Stimulated activated naive CD8-positive, alpha-beta T cell treated with anti-CD3 and anti-CD28 coated beads, Interleukin-15, amount 100 ng/mL, for 72 hours (primary cell): ENCODE measurements at places on chromosomes 5 and 9.

GRCh38 chr5:128276537-128277216, 193.1 kb downstream of the SLC12A2 start:
- DNase-seq: no peak

GRCh38 chr5:171494452-171495121, 75.1 kb downstream of the FGF18 start:
- DNase-seq: no peak

- no peak for DNase-seq
These were observed 134.9 kb downstream of the ATG10 start for GRCh38 chr5:82106756-82107155.

- DNase-seq: no peak
These were observed 422.5 kb downstream of the GADD45G start for GRCh38 chr9:90027296-90027790.

- DNase-seq: no peak
These were observed 150.2 kb upstream of the KLF9 start for GRCh38 chr9:70564468-70565335.

DNA sequence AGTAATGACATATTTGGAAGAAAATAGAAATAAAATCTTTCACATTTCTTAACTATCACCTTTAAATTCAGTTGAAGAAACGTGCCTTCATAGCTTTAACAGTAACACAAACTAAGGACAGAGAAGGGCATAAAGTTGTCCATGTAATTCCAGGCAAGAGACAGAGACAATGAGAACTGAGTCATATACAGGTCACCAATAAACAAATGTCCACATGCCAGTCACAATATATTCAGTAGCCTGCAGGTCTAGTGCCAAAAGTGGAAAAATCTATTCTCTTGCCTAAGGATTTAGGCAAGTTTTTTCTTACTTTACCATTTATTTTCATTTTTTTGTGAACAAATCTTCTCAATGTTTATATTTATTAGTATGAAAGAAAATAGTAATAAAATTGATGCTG, 1711.5 kb upstream of the NUDT12 start:
- DNase-seq: no peak

DNA sequence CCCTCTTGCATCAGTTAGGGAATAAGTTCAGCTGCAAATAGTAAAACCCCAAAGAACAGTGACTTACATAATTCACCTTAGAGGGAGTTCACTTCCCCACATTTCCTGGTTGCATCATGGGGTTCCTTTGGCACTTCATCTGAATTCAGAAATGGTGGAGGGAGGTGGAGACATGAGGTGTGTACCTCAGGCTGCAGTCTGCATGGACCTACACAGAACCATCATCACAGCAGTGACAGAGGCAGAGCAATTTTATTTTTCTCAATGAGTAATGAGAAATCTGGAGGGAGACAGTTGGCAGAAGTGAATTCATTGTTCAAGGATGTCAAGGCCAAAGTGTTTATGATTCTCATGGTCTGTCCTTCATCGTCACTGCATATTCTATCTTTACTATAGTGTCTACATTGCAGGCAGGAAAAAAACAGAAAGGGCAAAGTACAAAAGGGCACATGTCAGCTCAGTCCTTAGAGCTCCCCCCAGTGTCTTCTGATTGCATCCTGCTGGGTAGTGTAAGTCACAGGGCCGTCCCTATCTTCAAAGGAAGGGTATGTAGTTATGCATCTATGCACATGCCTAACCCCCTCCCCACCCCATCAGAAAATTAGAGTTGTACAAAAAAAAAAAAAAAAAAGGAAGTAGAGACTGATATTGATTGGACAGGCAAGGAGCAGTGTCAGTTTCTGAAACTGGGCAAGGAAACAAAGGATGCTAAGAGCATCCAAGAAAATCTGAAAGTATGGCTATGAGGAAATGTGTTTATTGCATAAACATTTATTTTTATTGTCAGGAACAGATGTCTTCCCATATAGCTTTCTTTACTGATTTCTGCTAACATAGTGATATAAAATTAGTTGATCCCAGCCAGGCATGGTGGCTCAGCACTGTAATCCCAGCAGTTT, 132.7 kb upstream of the APC start:
- no peak for DNase-seq

DNA sequence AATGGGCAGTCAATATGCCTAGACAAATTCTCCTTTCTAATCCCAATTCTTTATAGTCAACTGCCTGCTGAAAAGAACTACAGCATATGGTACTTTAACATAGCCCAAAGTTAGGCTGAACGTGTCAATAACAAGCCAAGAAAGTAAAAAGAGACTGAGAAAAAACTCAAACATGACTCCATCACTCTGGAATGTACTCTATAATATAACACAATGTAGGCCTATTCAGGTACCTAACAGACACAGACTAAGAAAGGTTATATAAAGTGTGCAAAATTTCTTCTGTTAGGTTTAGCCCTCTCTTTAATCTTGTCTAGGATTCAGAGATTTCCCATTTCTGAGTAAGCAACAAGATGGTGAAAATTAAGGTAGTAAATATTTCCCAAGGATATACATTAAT, 209.7 kb upstream of the PRR16 start:
- DNase-seq: no peak

- peak; percentile 19 for DNase-seq
These were observed at the start of gene UBE2QL1 for GRCh38 chr5:6448622-6449464. TSS of gene UBE2QL1 (plus strand) at chr5:6448859. CDS start at chr5:6448894, 35 bp downstream.

GRCh38 chr5:58069846-58070245, 390.0 kb downstream of the PLK2 start:
- DNase-seq: no peak

GRCh38 chr5:178785999-178786398, 55.5 kb upstream of the ZNF354A start:
- DNase-seq: no peak

GRCh38 chr9:121921444-121921843, 171.7 kb downstream of the TTLL11 start:
- no peak for DNase-seq

- DNase-seq: no peak
These were observed 122.5 kb downstream of the MEF2C start for GRCh38 chr5:88760527-88760926.

GRCh38 chr5:139262742-139263445, 30.6 kb upstream of the MATR3 start:
- DNase-seq: peak; percentile 76

- no peak for DNase-seq
These were observed 212.9 kb downstream of the RANBP17 start for GRCh38 chr5:171074747-171075146.

- DNase-seq: no peak
These were observed 447.8 kb downstream of the ENC1 start for GRCh38 chr5:74192606-74193299.

DNA sequence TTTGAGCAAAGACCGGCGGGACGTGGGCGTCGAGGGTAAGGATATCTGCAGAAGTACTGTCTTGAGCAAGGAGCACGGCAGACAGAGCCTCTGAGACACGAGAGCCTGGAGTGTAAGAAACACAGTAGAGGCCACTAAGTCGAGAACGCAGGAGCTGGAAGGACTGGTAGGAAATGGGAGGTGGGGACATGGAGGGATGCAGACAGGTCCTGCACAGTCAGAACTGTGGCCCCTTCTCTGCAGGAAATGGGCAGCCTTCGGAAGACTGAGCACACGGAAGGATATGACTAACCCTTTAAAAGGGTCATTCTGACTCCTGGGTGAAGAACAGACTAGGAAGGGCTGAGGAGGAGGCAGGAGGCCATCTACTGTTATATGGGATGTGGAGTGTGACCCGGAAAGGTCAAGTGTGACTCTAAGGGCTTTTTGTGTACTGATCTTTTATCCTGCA, 1.4 kb upstream of the CAMSAP1 start:
- DNase-seq: no peak

GRCh38 chr5:173192561-173192960, 42.4 kb downstream of the NKX2-5 start:
- DNase-seq: no peak

GRCh38 chr5:3031733-3032378, 280.4 kb upstream of the IRX2 start:
- DNase-seq: no peak

DNA sequence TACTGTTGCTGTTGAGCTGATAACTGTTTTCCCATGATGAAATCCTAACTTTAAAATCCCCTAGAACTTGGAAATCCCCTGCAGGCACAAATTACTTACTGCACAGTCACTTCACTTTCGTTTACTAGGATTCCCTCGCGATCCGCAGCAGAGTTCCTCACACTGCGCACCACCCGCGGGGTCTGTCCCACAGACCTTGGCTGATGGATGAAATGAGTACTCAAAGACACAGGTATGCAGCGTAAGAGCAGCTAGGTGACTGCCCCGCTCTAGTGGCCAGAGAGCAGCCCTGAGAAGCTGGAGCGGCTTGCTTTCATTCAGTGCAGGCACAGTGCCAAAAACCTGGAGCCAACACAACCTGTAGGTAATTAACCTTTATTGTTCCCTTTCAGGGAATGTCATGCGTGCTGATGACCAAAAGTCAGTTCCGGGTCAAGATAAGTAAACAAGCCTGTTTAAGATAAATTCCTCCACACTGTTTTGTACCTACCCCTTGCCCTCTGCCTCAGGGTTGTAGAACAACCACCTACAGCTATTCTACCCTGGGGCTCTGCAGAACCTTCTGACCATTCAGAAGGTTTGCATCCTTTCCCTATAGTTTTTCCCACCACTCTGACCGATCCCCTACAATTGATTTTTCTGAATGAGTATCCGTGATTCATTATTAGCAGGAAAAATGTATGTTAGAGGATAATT, 191.2 kb downstream of the CDH9 start:
- DNase-seq: no peak

DNA sequence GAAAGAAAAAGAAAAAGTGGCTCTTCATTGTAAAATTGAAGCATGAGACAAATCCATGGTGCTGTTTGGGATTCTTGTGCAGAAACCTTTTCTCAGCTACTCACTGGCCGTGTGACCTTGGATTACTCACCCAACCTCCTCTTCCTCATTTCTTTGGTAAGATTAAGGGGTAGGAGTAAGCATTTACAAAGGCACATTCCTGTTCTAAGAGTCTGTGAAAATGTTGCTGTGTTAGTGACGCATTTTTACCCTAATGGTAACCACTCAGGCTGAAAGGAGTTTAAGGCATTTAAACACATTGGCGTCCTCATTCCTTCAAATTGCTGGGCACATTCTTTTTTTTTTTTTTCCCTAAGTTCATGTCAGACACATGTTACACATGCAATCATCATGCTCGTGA, 4.3 kb downstream of the RAI14 start:
- DNase-seq: no peak

- DNase-seq: no peak
These were observed 365.8 kb upstream of the DAP start for GRCh38 chr5:11126844-11127243.

DNA sequence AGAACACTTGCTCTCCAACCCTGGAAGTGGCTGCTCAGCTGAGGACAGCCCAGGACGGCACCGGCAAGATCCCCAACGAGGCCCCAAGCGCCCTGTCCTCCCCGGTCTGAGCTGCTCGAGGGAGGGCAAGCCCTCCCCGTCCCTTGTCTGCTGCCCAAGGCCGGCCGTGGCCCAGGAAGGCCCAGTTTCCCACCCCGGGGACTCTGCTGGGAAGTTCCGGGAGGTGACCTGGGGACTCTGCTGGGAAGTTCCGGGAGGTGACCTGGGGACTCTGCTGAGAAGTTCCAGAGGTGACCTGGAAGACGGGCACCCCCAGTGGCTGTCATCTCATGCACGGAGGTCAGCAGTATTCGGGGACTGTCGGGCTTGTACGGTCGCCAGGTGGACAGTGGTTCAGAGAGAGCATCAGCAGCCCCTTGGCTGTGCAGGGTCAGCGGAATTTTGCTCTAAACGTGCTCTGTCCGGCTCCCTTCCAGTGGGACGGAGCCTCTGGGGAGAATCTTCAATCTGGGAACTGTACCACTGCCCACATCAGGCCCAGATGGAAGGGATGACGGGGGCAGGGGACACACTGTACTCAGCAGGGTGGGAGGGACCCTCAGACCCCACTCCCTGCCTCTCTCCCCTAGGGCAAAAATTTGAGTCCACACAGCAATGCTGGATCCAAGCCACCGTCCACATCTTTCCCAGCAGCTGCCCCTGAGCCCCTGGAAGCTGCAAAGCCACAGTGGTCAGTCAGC, 7.2 kb downstream of the NACC2 start:
- no peak for DNase-seq

DNA sequence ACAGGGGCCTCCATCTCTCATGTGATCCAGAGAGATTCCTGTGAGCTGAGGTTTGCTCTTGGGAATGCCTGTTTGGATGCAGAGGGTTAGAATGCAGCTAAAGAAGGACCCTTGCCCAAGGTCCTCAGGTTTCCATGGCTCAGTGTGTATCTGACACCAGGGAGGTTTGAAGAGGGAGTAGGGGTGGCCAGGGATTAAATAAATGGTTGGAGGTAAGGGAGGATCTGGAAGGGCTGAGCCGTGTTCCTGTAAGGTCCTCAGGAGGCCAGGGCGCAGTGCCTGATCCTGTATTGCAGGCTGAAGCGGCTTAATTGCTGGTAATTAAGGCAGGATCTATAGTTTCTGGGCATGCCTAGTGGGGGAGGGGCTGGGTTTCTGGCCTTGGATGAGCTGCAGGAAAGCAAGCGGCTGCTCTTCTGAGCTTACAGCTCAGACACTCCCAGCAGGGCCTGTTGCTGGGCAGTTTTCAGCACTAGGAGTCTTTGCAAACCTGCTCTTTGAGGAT, 41.5 kb upstream of the MAP1B start:
- no peak for DNase-seq

DNA sequence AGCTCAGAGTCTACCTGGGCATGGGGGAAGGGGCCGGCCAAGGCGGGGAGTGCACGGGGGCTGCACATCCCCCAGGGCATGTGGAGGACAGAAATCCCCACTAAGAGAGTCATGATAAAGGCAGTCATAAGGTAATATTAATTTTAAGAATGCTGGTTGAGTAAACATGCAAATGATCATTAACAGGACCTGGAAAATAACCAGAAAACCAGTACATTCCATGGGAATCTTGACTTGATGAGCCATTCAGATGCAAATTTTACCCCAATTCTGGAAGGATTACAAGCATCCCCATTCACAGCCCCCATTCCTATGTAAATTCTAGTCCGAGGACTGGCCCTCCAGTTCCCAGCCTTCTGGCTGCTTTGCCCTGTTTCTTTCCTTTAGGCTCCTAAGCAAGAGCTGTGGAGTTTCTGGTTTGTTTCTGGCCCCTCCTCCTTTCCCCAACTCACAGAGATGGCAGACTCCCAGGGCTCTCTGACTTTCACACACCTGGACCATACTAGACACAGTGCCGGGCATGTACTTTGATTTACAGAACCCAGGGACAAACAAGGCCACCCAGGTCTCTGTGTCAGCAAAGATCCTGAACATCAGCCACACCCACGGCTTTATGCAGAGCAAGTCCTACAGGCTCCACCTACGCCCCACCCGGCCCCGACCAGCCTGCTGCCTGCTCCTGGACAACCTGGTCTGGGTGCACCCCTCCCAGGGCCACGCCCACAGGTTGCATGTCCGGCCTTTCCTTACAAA, 62.7 kb downstream of the SEMA4D start:
- no peak for DNase-seq

- no peak for DNase-seq
These were observed 49.8 kb downstream of the AK8 start for GRCh38 chr9:132828201-132828770.

- no peak for DNase-seq
These were observed 264.6 kb downstream of the TMEM167A start for GRCh38 chr5:82812575-82812974.

GRCh38 chr9:89548071-89548638, 50.2 kb upstream of the SEMA4D start:
- DNase-seq: no peak

GRCh38 chr9:71096421-71097108, 24.9 kb downstream of the TRPM3 start:
- no peak for DNase-seq

- DNase-seq: no peak
These were observed 155.5 kb downstream of the TENT4A start for GRCh38 chr5:6868575-6869215.

- DNase-seq: no peak
These were observed 8.0 kb upstream of the UBAC1 start for GRCh38 chr9:135969064-135969683.

GRCh38 chr5:38879078-38879460, 33.3 kb downstream of the OSMR start:
- DNase-seq: no peak
